T-helper 1 cell (primary cell): ENCODE measurements at places on chromosomes 16 and 17.

DNA sequence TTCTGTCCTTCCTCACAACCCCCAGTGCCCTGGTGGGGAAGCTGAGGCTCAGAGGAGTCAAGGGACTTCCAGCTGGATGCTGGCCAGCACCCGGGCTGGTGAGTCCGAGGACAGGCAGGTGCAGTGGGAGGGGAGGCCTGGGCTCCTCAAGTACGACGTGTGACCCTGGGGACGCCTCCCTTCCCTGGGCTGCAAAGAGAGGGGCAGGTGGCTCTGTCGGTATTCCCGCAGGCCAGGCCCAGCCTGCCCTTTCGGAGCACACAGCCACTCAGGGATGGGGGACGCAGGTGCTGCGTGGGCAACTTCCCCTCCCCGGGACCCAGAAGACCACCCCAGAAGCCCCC, 33.1 kb upstream of the PVALEF start:
- DNase-seq = no peak

- DNase-seq = no peak
Measured at GRCh38 chr17:77725846-77726245, 232.7 kb upstream of the TNRC6C start.

DNA sequence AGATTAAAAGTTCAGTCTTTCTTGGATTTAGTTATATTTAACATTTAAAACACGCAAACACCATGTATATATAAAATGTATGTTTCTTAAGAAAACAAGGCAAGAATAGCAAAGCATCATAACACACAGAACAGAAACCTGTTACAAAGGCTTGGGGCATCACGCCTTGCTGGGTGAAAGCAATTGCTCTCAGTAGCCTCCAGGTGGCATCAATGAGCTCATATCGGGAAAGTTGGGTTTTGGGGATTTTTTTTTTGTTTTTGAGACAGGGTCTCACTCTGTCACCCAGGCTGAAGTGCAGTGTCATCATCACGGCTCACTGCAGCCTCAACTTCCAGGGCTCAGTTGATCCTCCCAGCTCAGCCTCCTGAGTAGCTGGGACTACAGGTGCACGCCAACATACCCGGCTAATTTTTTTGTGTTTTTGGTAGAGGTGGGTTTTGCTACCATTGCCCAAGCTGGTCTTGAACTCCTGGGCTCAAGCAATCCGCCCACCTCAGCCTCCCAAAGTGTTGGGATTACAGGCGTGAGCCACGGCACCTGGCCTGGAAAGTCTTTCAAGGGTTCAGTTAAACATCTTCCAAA, 56.9 kb downstream of the CYB5D2 start:
- DNase-seq = peak; percentile 29

GRCh38 chr17:64496348-64496785, 487 bp downstream of the POLG2 start:
- no peak for DNase-seq

DNA sequence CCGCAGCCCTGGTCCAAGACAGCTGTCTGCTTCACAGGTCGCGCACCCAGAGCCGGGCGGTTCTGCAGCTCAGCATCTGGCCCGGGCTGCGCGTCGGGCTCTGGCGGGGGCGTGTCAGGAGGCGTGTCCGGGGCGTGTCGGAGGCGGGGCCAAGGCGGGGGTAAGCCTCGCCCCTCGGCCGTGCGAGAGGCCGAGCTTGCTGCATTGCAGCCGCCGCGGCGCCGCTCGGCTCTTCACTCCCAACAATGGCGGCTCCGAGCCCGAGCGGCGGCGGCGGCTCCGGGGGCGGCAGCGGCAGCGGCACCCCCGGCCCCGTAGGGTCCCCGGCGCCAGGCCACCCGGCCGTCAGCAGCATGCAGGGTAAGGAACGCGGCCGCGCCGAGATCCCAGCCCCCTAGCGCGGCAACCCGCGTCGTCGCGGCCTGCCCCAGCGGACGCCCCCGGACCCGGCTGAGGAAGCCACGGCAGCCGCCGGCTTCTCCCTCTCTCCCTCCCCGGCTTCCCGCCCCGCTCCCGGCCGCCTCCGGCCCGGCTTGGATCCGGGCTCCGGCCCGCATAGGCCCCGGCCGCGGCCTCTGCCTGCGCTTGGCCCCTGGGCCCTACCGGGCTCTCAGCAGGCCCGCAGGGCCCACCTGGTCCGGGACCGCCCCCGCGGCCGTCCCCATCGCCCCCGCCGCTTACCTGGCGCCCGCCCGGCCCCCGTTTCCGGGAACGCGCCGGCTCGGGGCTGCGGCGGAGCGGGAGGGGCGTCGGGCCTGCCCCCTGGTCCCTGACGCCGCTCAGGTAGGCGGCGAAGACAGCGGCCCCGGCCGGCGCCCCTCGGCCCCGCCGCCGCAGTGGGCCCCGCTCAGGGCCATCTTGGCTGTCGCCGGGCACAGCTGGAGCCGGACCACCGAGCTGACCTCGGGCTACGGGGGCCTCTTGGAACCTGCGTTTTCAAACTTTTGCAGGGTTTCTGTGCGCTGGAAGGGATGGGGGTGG, at the start of gene MAP2K4:
TSS of gene MAP2K4 (plus strand) at position 236 of the 981 bp plus-strand sequence. CDS start at position 246, 10 bp downstream.
- DNase-seq = peak; percentile 90

GRCh38 chr16:85571813-85572619, 41.1 kb upstream of the GSE1 start:
- DNase-seq = no peak

GRCh38 chr17:56284482-56284881, 131.2 kb downstream of the ANKFN1 start:
- DNase-seq = no peak

GRCh38 chr17:42362245-42362961, 25.8 kb downstream of the STAT3 start:
- no peak for DNase-seq

DNA sequence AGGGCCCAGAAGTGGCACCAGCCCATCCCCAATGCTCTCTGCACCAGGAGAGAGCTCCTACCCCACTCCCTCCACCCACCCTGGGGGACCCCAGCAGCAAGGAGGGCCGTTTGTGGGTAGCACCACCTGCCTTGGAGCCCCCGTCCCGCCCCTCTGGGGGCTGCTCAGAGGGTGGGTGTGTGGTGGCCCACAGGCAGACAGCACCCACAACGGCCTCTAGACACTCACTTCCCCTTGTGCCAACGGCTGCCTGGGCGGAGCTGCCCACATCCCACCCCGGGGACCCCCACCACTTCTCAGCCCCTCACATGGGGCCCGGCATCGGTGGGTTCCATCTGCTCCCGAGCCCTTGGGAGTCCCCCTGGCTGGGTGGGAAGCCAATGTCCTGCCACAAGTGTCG, 33.3 kb downstream of the BAHCC1 start:
- no peak for DNase-seq

- no peak for DNase-seq
Measured at GRCh38 chr16:84220851-84221250, 19.0 kb downstream of the KCNG4 start.

GRCh38 chr16:84508502-84508901, 4.0 kb upstream of the MEAK7 start:
- no peak for DNase-seq

DNA sequence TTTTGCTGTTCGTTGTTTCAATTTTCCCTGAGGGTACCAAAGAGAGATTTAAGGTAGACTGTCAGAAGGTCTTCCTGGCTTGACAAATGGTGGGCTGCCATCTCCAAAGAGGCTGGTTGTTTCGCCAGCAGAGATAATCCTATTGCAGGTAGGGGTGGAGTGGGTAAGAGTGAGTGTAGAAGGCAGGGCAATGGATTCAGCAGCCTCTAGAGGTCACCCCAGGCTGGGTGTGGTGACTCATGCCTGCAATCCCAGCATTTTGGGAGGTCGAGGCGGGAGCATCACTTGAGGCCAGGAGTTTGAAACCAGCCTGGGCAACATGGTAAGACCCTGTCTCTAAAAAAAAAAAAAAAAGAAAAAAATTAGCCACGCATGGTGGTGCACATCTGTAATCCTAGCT, 34.6 kb downstream of the DCAKD start:
- DNase-seq = no peak
